ENCODE measurements at places on chromosomes 3 and 15. TPM values are rescaled to one million over a fixed set of nuclear protein-coding genes. Genes with fewer than 3 reads are reported as not detected.

PRR20G gene
- not detected for total RNA-seq

- no peaks in the 10 kb centered on the region for H3K4me1 ChIP-seq
- H3K27me3 ChIP-seq, result no peaks in the 10 kb centered on the region
- DNase-seq, result no peak
- no peak overlapping the region for H3K27ac ChIP-seq
Observed at GRCh38 chr3:101966226-101966625, 116.9 kb downstream of the NFKBIZ start.

- no peaks in the 10 kb centered on the region for H3K4me1 ChIP-seq
- DNase-seq, result no peak
- H3K36me3 ChIP-seq, result no peaks in the 10 kb centered on the region
- H3K27me3 ChIP-seq, result no peaks in the 10 kb centered on the region
Observed at GRCh38 chr3:113165841-113166240, 45.5 kb upstream of the BOC start.

DNA sequence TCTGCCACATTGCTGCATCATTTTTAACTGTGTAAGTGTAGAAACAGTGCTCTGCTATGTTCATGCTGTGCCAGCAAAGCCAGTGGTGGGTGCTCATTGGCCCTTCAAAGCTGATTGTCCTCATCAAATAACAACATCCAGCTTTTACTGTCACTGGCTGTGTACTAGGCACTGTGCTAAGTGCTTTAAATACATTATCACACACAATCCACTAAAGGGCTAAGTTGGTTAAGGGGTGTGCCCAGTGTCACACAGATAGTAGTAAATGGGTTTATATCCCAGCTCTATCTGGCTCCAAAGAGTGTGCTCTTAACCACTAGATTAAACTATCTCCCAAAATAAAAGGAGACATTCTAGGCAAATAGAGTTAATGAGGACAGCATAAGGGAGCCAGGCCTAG lies 7.7 kb downstream of the TUBGCP4 start:
- no peak overlapping the region for H3K27ac ChIP-seq
- no peaks in the 10 kb centered on the region for H3K4me1 ChIP-seq
- H3K36me3 ChIP-seq, result peaks cover 45% of the 10 kb centered on the region
- no peaks in the 10 kb centered on the region for H3K27me3 ChIP-seq
- no peak for DNase-seq

DNA sequence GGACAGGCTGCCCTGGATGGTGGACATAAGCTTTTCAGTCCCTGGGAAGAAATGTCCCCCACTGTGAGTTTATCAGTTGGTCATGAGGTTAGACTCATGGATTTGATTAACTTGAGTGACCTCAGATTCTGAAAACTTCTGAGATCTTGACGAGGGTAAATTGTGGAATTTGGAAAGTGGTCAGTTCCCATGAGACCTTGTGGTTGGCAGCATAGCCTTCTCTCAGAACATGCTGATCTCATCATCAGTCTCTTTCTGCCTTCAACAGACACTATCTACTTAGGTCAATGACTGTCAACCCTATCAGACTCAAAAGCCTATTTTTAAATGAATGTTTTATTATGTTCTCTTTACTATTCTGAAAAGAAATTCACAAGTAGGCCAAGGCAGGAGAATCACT lies 45.6 kb upstream of the NDUFB4 start:
- H3K27me3 ChIP-seq, result no peaks in the 10 kb centered on the region
- no peak overlapping the region for H3K4me3 ChIP-seq
- no peak for DNase-seq

DNA sequence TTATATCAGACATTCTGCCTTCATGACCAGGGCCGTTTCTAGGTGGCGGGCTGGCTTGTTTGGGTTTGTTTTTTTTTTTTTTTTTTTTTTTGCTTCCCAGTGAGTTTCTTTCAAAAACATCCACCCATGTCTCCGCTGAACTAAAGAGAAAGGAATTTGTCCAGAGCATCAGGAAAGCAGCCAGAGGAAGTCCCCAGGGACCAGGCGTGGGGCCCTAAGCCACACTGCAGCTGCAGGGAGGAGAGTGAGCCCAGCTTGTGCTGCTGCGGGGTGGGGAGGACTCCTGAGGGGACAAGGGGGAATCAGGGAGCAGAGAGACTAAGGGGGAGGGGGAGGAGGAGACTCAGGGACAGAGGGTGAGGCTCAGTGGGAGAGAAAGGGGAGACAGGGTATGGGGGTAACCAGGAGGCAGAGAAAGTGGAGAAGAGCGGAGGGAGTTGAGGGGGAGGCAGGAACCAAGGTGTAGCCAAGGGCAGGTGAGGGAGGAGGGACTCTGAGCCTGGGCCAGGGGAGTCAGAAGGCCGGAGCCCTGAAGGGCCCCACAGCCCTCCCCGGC lies 49.5 kb downstream of the CYP11A1 start:
- H3K27ac ChIP-seq, result peak overlapping the region; percentile 60
- peaks cover 2% of the 10 kb centered on the region for H3K4me1 ChIP-seq
- no peaks in the 10 kb centered on the region for H3K27me3 ChIP-seq
- DNase-seq, result no peak
- no peak overlapping the region for H3K4me3 ChIP-seq

CPB1 gene
- total RNA-seq, result 6.9 TPM

DNA sequence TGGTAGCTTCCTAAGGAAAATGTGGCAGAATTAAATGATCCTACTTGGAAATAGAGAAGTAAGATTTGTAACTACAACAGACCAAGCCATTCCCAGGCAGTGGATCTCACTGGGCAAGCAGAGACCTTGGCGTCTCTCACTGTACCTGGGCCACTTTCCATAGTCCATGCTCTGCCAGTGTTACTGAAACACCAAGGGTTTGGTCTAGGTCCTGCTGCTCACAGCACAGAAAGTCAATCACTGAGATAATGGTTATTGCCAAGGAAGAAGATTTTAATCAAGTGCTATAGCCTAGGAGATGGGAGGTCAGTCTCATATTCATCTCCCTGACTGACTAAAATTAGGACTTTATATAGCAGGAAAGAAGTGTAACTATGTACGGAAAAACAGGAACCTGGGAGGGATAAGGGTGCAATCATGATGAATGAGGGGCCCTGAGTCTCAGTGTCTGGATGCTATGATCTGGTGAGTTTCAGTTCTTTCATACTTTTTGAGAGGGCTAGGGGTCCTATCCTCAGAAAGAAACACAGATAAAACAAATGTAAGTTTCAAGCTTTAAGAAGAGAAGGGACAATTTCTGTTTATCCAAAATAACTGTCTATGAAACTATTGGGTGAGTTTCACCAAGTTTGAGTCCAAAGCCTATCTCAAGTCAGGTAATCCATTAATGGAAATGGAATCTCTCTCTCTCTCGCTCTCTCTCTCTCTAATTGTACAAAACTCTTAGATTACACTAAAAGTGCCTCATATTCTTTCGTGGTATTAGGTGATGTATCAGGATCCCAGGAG lies 20.6 kb downstream of the GPR15 start:
- peaks cover 4% of the 10 kb centered on the region for H3K27me3 ChIP-seq
- H3K4me1 ChIP-seq, result no peaks in the 10 kb centered on the region
- H3K27ac ChIP-seq, result no peak overlapping the region
- H3K36me3 ChIP-seq, result no peaks in the 10 kb centered on the region
- DNase-seq, result no peak

TMEM108 gene
- total RNA-seq, result 15.4 TPM

GRCh38 chr3:32934150-32934742 lies 17.2 kb upstream of the CCR4 start:
- H3K4me1 ChIP-seq, result no peaks in the 10 kb centered on the region
- H3K36me3 ChIP-seq, result no peaks in the 10 kb centered on the region
- no peaks in the 10 kb centered on the region for H3K27me3 ChIP-seq
- H3K27ac ChIP-seq, result no peak overlapping the region

DNA sequence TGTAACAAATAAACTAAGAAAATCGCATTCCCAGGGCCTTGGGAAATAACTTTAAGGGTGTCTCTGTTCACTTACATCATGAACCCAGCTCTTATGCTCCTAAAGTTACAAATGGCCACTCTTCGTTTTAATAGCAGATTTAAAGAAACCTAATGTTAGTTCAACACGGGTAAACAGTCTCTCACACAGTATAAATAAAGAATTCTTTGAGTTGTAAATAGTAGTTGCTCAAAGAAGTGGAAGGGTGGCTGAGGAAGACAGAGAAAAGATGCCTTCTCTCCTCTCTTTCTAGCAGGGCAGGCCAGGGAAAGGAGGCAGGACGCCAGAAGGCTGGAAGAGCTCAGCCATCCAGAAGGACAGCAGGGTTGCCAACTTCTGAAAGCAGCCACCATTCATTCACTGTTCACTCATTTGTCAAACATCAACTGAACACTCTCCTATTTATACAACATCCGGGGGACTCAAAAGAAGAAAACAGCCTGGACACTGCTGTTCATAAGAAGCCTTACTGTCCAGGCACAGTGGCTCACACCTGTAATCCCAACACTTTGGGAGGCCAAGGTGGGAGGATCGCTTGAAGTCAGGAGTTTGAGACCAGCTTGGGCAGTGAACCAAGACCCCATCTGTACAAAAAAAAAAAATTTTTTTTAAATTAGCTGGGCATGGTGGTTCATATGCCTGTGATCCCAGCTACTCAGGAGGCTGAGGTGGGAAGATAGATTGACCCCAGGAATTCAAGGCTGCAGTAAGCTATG lies 47.3 kb downstream of the WWTR1 start:
- no peak for DNase-seq
- no peaks in the 10 kb centered on the region for H3K27me3 ChIP-seq
- no peak overlapping the region for H3K4me3 ChIP-seq
- H3K27ac ChIP-seq, result peak overlapping the region; percentile 18
- H3K36me3 ChIP-seq, result no peaks in the 10 kb centered on the region

- H3K4me3 ChIP-seq, result no peak overlapping the region
- peaks cover 48% of the 10 kb centered on the region for H3K4me1 ChIP-seq
- DNase-seq, result peak; percentile 41
- H3K36me3 ChIP-seq, result no peaks in the 10 kb centered on the region
- peak overlapping the region; percentile 78 for H3K27ac ChIP-seq
- H3K27me3 ChIP-seq, result no peaks in the 10 kb centered on the region
Observed at GRCh38 chr3:195208631-195209030, 62.3 kb downstream of the XXYLT1 start.

- peaks cover 13% of the 10 kb centered on the region for H3K36me3 ChIP-seq
- H3K4me3 ChIP-seq, result no peak overlapping the region
- no peak overlapping the region for H3K27ac ChIP-seq
- DNase-seq, result no peak
- H3K27me3 ChIP-seq, result no peaks in the 10 kb centered on the region
Observed at GRCh38 chr3:114338651-114339357, 45.0 kb downstream of the TIGIT start.

CHAC1 gene
- 4.4 TPM for total RNA-seq

DNA sequence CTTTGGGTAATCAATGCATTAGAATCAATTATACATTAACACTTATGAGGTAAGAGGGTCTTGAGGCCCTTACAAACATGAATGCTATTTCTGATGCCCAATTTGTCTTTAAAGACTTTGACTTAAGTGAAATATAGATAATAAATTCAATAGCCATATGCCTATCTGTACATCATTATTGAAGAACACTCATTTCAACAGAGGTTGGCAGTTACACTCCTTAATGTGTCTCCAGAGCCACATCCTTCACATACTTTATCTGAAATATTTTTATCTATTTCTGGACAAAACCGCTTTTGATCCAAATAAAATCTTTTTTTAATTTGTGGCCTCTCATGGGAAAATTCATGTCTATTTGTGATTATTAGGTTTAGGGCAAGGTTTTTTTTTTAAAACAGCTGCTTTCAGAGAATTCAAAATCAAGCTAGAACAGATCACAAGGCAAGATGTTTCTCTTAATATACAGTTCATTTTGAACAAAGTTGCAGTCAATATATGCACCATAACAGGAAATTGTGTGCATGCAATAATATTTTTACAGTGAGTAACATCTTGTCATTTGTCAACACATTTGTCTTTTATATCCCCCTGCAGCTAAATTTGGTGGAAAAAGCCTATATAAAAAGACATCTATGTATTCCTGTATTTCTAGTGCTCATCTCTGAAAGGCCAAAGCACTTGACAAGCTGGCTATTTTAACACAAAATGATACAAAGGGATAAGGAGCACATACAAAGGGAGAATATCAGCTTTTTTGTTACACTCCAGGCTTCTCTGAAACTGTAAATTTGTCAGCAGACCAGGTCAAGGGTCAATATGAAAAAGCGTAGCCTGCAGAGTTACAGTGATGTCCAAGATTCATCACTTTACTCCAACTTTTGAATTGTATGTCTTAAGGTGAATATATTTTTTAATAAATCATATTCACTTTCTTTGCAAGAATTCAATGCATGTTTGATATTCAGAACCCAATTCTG lies 146.2 kb upstream of the DPH6 start:
- DNase-seq, result no peak
- H3K36me3 ChIP-seq, result no peaks in the 10 kb centered on the region
- no peak overlapping the region for H3K4me3 ChIP-seq
- H3K27ac ChIP-seq, result peak overlapping the region; percentile 73
- peaks cover 19% of the 10 kb centered on the region for H3K4me1 ChIP-seq

GRCh38 chr3:192819001-192819569 lies 91.7 kb upstream of the FGF12 start:
- H3K4me3 ChIP-seq, result no peak overlapping the region
- no peaks in the 10 kb centered on the region for H3K27me3 ChIP-seq
- DNase-seq, result no peak
- H3K4me1 ChIP-seq, result peaks cover 10% of the 10 kb centered on the region
- no peak overlapping the region for H3K27ac ChIP-seq

All from upper lobe of right lung (tissue), 1 donor.